H1 (cell line): ENCODE measurements at places on chromosomes 12 and 14.

DNA sequence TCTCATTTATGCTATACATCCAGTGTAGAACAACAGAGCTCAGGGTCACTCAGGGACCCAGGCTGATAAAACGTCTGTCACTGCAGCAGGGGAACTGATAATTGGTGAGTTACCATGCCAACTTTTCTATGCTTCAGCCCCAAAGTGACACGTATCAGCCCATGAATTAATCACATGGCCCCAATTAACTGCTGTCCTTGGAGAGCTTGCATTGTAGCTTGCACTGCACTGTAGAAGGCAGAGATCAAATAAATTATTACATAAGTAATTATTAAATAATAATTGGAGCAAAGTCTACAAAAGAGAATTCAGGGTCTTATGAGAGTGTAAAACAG lies 144.6 kb downstream of the SUDS3 start:
- H3K27me3 ChIP-seq: no peaks in the 10 kb centered on the region
- H3K4me3 ChIP-seq: no peak overlapping the region
- no peaks in the 10 kb centered on the region for H3K36me3 ChIP-seq
- H3K4me1 ChIP-seq: no peaks in the 10 kb centered on the region
- H3K27ac ChIP-seq: no peak overlapping the region

DNA sequence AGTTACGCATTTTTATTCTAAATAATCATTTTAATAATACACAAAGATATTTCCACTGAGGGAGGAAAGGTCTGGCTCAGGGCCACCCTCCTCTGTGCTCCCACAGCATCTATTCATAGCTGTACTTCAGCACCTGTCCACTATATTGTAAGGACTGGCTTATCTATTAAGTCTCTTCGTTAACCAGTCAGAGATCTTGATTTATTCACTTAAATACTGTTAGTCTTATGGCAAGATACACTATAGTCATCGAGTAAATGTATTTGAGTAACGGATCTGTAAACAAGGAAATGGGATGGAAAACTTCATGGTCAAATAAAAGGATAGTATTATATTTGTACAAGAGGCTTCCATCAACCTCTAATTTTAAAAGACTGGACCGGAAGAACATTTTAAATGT lies 54.6 kb downstream of the SPTLC2 start:
- no peak overlapping the region for H3K27ac ChIP-seq
- no peaks in the 10 kb centered on the region for H3K36me3 ChIP-seq
- DNase-seq: no peak
- H3K4me3 ChIP-seq: no peak overlapping the region

DNA sequence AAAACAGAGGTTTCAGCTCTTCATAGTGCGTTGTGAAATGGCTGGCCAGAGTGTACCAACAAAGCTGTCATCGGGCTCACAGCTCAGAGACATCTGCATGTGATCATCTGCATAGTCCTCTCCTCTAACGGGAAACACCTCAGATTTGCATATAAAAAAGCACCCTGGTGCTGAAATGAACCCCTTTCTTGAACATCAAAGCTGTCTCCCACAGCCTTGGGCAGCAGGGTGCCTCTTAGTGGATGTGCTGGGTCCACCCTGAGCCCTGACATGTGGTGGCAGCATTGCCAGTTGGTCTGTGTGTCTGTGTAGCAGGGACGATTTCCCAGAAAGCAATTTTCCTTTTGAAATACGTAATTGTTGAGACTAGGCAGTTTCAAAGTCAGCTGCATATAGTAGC lies 14.3 kb upstream of the PAPLN start:
- no peaks in the 10 kb centered on the region for H3K27me3 ChIP-seq
- H3K4me1 ChIP-seq: peaks cover 8% of the 10 kb centered on the region
- no peak for DNase-seq
- peaks cover 10% of the 10 kb centered on the region for H3K36me3 ChIP-seq

DNA sequence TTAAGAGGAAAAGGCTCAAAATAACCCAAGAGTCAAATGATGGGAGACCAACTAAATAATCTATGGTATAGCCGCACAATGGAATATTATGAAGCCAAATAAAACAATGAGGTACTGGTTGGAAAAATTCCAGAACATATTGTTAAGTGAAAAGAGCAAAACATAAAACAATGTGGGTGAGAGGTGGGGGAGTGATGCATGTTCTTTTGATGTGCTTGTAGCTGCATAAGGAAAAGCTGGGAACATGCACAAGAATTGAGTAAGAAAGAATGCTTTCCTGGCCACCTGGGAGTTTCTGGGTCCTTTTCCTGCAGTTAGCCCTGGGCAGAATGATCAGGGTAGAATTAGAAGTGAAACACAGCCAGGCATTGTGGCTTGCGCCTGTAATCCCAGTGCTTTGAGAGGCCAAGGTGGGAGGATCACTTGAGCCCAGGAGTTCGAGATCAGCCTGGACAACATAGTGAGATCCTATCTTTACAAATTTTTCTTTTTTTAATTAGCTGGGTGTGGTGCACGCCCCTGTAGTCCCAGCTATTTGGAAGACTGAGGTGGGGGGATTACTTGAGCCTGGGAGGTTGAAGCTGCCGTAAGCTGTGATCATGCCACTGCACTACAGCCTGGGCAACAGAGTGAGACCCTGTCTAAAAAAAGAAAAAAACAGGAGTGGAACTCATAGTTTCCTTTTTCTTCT lies 7.9 kb downstream of the ABCB9 start:
- no peak overlapping the region for H3K27ac ChIP-seq
- no peaks in the 10 kb centered on the region for H3K36me3 ChIP-seq
- no peaks in the 10 kb centered on the region for H3K4me1 ChIP-seq
- H3K4me3 ChIP-seq: no peak overlapping the region
- no peak for DNase-seq

DNA sequence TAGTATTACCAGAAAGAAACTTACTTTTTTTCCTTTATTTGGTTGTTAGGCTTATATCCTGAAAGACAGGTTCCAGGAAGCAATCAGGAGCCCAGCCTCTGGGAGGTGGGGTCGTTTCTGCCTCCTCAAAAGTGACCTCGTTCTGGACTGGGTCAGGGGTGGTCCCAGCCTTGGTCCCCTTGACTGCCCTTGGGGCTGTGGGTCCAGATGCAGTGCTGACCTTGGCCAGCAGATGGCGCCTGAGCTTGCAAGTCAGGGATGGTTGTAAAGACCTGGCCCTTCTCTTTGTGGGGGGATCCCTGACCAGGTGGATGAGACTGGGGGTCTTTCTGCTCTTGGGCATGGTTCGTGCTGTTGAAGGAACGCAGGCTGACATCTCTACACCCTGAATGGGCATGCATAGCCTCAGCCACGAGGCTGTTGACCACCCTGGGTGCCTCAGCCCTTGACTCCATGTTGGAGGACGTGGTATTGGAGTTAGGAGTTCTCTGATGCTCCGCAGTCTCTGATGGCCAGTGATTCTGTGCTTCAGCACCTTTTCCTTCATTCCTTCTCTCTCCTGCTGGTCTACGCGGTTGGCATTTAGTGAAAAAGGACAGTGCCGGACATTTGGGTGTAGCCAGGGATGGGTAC lies 62.4 kb downstream of the ADCK1 start:
- no peak overlapping the region for H3K27ac ChIP-seq
- no peak overlapping the region for H3K4me3 ChIP-seq
- H3K27me3 ChIP-seq: no peaks in the 10 kb centered on the region

GRCh38 chr12:69679119-69679518 lies 20.0 kb downstream of the BEST3 start:
- H3K27ac ChIP-seq: no peak overlapping the region
- H3K4me1 ChIP-seq: no peaks in the 10 kb centered on the region

DNA sequence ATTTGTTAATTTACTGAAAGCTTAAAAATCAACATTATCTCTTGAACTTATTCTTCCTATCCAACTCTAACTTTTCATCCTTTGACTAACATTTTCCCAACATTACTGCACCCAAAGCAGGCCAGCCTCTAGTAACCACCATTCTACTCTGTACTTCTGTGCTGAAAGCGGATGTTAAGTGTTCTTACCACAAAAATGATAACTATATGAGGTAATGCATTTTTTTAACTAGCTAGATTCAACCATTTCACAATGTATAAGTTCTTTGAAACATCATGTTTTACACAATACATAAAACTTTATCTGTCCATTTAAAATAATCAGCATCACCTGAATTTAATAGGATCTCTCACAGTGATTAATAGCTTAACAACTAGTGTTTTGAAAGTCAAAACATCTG lies 468.5 kb upstream of the MGAT4C start:
- no peaks in the 10 kb centered on the region for H3K27me3 ChIP-seq
- H3K36me3 ChIP-seq: no peaks in the 10 kb centered on the region
- no peaks in the 10 kb centered on the region for H3K4me1 ChIP-seq
- no peak for DNase-seq

DNA sequence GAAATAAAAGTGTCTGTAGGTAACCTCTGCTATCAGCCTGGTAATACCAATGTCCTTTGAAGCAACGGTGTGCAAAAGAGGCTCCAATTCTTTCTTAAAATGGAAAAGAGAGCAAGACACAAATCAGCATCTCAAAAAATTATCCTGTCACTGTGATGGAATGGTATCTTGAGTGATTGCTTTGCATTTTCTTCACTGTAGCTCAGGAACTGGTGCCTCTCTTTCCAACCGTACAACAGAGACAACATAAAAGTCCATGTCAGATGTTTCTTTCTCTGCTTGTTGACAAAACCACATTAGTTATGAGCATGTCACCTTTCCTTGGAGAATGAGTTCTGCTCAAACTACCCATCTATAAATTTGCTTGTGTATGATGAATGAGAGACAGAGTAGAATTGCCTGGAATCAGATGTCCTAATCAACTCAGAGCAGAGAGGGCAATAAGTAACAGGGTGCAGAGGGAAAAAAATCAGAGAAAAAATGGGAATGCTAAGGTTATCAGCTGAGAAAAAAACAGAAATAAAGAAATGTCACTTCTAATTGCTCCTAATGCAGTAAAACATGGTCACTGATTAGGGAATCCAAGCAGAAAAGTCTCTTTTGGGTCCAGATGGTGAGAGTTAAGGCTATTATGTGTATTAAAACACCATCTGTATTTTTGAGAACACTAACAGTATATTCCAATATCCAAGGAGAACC lies 465.0 kb upstream of the ATP2B1 start:
- no peak overlapping the region for H3K27ac ChIP-seq
- H3K27me3 ChIP-seq: no peaks in the 10 kb centered on the region
- no peak overlapping the region for H3K4me3 ChIP-seq
- H3K36me3 ChIP-seq: no peaks in the 10 kb centered on the region
- H3K4me1 ChIP-seq: no peaks in the 10 kb centered on the region

DNA sequence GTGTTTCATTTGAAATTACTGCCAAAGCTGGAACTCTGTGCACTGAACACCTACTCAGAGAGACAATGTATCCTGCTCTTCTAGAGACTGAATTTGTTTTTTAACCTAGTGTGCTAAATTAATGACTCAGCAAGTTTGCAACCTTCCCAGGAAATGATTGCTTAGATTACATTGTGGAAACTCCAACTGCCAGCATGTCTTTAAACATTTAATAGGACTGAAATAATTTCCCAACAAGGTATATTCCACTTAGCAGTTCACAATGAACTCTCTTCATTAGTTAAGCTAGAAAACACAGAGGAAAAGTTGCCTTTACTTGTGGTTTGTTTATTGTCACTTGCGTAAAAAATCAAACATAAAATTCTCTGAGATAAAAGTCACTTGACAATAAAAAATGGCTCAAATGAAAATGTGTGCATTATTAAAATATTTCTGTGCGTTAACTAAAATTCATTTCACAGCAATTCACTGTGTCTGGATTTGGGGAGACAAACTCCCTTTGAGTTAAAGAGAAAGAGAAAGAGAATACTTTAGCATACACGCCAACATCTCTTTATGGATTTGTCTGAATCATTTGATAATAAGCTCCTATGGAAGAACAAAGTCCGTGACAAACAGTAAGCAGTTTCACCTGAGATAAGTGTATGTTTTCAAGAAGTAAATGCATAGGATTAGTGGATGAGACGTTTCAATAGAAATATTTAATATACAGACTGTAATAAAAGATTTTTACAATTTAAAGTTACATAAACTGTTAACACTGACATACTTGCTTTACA lies 284.0 kb downstream of the PRKD1 start:
- H3K27ac ChIP-seq: no peak overlapping the region
- H3K4me3 ChIP-seq: no peak overlapping the region
- no peak for DNase-seq
- H3K27me3 ChIP-seq: no peaks in the 10 kb centered on the region
- no peaks in the 10 kb centered on the region for H3K4me1 ChIP-seq
